ENCODE measurements at places on chromosomes 13 and 19.

DNA sequence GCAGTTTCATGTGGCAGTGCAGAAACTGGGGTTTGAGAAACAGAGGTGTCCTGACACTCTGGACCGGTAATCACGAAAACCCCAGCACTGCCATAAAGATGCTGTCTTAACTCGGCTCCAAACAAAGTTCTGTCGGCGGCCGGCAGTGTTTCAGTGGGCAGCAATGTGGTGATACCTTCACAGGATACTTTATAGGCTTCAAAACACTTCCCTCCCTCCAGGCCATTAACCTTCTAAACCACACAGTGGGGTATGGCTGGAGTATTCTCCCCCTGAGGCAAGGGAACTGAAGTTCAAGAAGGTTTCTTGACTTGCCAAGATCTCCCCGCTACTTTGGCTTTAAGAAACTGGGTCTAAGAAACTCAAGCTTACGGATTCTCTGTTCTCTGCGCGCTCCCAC is 1.1 kb downstream of the RUBCNL start:
- no peak for DNase-seq

GRCh38 chr13:112843392-112844111 is 125.5 kb upstream of the MCF2L start:
- no peak for DNase-seq

DNA sequence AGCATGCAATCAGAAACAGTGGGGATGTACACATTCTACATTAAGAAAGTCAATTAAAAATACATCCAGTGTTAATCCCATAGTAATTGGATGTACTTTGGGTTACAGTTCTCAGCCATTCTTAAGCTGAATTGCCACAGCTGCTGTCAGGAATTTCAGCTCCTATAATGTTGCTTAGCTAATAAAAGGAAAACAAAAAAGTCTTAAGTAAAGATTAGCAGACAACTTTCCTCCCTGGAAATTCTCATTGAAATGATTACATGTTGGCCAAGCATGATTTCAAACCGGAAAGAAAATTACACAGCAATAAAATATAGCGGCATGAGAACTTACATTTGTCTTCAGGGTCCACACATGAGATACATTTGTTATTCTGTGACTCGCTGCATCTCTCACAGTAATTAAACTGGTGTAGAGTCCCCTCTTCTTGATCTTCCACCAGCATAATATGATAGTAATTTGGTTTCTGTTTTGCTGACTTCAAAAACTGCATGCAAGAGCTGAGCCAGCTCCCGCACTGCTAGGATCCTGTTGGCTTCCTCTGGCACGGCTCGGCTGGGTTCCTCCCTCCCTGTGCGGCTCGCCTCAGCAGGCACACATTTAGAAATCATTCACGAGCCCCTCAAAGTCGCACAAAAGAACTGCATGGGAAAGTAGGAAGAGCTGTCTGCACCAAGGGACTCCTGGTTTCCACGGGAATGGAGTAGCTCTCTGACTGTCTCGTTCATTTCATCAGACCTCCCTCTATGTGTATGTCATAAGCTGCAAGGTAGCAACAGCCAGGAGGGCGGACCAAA is at the start of gene HTR2A:
TSS of gene HTR2A (minus strand) at position 713 of the 797 bp plus-strand sequence. CDS start 1,147 bp downstream, outside the sequence.
- no peak for DNase-seq

- DNase-seq = no peak
Measured at GRCh38 chr13:89267734-89268133, 1596.6 kb downstream of the SLITRK5 start.

DNA sequence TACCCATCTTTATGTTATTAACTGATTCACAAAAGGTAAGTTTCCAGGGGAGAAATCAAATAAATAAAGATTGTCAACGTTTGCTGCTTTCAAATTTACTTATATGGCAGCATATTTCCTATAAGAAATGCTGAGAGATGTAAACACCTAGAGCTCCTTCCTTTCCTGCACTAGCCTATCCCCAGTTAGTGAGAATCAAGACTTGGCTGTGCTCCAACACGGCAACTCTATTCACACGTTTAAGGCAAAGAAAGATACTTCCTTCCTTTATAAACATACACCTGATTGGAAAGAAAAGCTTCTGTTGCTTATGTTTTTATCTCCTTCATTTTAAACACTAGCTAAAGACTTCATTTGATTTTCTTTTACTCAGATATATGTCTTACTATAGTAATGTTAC is 107.0 kb downstream of the PCDH9 start:
- DNase-seq = no peak

Measured in hematopoietic multipotent progenitor cell treated with erythropoietin and hydrocortisone succinate and interleukin-3 and kit ligand, for 17 days (in vitro differentiated cells).